ENCODE measurements at places on chromosomes 2 and 18. TPM values are rescaled to one million over a fixed set of nuclear protein-coding genes. Genes with fewer than 3 reads are reported as not detected.

Gene SLC8A1
- total RNA-seq, result 13.1 TPM

Gene COLEC11
- total RNA-seq, result 0.57 TPM

Gene GKN2
- total RNA-seq, result not detected

Gene HOXD9
- 0.28 TPM for total RNA-seq

Gene ALS2
- total RNA-seq, result 30.0 TPM

Gene TXNDC9
- total RNA-seq, result 45.1 TPM

Gene TAF1B
- total RNA-seq, result 18.2 TPM

Gene IL1RL1
- total RNA-seq, result 0.14 TPM

Gene ITGB6
- not detected for total RNA-seq

Gene ARHGEF33
- 0.74 TPM for total RNA-seq

Gene KRTCAP3
- total RNA-seq, result 0.18 TPM

Gene GALNT3
- 0.71 TPM for total RNA-seq

Gene LOXHD1
- not detected for total RNA-seq

Gene VWC2L
- total RNA-seq, result not detected

Gene RNF25
- 32.0 TPM for total RNA-seq

Gene LONRF2
- 0.28 TPM for total RNA-seq

Gene ALK
- total RNA-seq, result under 0.01 TPM

Gene DNAH7
- 0.28 TPM for total RNA-seq

Gene CRYGC
- total RNA-seq, result not detected

Gene YWHAQ
- total RNA-seq, result 238 TPM

Gene PJVK
- total RNA-seq, result 1.8 TPM

Gene GMPPA
- 63.9 TPM for total RNA-seq

Gene XDH
- not detected for total RNA-seq

Gene C2orf78
- not detected for total RNA-seq

Gene SP9
- total RNA-seq, result not detected

Gene ELOA2
- total RNA-seq, result not detected

Gene CDH2
- total RNA-seq, result 33.7 TPM

Gene FNDC4
- total RNA-seq, result 11.9 TPM

Gene IL36B
- total RNA-seq, result not detected

Gene DCDC2C
- total RNA-seq, result not detected

Gene HOXD10
- total RNA-seq, result 0.18 TPM

Measured in smooth muscle cell of bladder (primary cell).